ENCODE measurements at places on chromosomes 4 and X. TPM values are rescaled to one million over a fixed set of nuclear protein-coding genes. Genes with fewer than 3 reads are reported as not detected.

Gene REPS2
- total RNA-seq, result 0.37 TPM

Gene CXCL11
- not detected for total RNA-seq

Gene DACH2
- not detected for total RNA-seq

Gene NIPAL1
- total RNA-seq, result 0.13 TPM

Gene RENBP
- total RNA-seq, result 18.8 TPM

Gene XPNPEP2
- not detected for total RNA-seq
